ENCODE measurements at places on chromosomes 2 and 18.

GRCh38 chr2:100821255-100821910 is 1.4 kb downstream of the NPAS2 start:
- DNase-seq = no peak

DNA sequence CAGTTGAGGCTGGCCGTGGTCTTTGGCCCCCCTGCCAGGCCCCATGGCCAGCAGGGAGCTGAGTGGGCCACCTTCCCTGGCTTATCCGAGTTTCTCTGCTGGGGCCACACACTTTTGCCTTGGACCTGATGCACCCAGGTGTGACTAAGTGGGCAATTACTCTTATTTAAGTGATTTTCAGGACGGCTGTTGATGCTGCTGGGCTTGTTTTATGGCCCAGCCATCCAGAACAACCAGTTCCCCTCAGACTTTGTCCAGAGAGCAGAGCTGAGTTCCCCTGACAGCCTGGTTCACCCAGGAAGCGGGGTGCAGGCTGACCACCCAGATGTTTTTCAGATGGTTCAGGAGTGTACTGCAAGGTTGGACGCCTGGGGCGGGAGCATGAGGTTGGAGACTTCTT is 68.8 kb downstream of the GLI2 start:
- no peak for DNase-seq

GRCh38 chr2:181258720-181259119 is 198.5 kb upstream of the ITGA4 start:
- no peak for DNase-seq

DNA sequence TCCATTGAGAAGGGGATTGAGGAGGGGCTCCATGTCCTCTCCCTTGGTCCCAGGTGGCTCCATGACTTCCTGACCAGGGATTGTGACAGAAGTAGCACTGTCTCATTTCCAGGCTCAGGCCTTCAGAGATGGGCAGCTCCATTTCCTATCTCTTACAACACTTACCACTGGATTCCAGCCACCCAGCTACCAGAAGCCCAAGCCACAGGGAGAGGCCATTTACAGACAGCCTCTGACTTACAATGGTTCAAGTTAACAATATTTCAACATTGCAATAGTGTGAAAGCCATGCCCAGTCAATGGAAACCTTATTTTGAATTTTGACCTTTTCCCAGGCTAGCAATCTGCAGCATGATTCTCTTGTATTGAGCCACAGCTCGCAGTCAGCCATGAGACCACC is 164.9 kb upstream of the AGAP1 start:
- DNase-seq = no peak

DNA sequence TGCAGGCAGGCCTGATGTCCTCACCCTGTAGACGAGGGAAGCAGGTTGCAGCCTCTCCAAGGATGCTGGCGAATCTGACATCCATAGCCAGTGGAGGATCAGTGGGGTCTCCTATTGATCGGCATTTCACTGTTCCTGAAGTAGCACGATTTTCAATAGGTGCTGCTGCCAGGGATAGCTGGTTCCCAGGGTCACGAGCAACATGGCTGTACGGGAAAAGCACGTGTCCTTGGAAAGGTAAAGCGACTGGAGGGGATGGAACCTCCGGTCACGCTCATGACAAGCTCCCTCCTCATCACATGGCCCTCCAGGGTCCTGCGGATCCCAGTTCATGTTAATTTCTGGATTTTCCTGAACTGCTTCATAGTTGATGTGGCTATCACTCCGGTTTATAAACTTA is 373.7 kb upstream of the SMIM21 start:
- no peak for DNase-seq

- DNase-seq = no peak
These were observed 310.2 kb upstream of the NRP2 start for GRCh38 chr2:205372141-205372540.
